ENCODE measurements at places on chromosomes 7 and 10.

DNA sequence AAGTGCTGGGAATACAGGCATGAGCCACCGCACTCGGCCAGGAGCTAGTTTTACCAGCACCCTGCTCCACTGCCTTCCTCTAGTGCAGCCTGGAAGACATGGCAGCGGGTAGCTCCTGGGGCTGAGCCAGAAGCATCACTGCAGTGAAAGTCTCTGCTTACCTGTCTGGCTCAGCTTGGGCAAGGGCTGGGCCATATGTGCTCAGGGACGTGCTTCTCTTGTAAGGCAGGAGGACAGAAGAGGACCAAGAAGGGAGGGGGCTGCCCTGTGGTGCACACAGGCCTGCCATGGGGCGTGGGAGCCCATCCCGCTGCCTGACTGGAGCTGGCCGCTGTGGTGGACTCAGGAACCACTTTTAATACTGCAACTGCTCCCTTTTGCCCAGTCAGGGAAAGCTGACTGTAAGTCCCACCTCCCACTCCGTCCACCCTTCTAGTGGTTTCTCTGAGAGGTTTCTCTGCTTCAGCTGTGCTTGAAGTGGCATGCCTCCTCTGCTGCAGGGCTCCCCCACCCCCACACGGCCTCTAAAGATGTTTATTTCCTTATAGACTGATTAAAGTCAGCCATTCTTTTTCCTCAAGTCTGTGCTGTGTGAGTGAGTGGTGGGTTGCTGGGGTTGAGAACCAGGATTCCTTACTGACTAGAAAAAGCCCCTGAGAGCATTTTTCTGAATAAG lies 25.3 kb upstream of the C10orf95 start:
- DNase-seq, result no peak

- peak; percentile 29 for DNase-seq
Observed at GRCh38 chr10:3068201-3068967, 1.0 kb downstream of the PFKP start.

GRCh38 chr10:29534590-29534989 lies 100.2 kb downstream of the SVIL start:
- no peak for DNase-seq

DNA sequence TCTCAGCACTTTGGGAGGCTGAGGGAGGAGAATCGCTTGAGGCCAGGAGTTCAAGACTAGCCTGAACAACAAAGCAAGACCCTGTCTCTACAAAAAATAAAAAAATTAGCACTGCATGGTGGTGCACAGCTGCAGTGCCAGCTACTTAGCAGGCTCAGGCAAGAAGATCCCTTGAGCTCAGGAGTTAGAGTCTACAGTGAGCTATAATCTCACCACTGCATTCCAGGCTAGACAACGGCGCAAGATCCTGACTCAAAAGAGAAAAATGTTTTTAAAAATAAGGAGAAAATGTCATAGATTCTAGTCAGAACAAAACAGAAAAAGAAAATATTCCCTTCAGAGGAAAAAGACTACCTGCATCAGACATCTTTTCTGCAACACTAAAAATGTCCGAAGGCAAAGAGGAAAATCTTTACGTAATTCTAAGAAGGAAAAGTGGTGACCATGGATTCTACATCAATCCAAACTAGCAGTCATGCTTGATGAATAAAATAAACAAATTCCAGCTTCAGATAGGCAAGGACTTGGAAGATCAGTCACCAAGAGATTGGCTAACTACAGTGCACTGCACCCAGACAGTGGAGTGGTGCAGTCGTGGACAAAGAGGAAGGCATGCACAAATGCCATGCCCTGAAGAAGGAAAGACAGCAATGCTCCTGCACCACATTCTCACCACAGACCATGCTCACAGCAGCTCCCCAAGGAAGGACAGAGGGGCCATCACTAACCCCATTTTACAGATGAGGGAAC lies 54.3 kb downstream of the ERCC6 start:
- peak; percentile 4 for DNase-seq

DNA sequence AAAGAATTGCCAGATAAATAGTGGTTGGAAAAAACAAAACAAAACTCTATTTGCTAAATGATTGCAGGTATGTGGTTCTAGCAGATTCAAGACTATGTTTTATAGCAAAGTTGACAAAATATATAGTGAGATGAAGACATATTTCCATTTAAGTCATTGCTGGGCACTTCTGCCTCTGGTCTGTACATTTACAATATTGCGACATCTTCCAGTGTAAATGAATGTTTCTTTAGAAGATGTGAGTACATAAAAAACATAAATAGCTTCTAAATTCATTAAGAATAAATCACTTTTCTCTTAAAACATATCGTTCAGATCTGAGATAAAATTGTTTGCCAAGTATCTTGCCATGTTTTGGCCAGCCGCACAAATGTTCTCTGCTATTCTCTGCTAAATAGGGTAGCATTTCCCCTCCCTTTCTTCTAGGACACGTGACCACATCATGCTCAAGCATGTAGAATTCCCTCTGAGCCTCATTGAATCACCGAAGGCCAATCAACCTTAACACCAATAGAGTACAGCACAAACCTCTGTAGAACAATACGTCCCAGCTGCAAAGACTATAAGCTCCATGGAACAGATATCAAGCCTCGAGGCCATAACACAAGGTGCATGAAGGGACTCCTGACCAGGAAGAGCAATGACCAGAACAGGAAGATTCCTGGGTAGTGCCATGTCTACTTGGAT lies 1173.3 kb downstream of the GATA3 start:
- no peak for DNase-seq
